ENCODE measurements at places on chromosomes 12 and 14.

DNA sequence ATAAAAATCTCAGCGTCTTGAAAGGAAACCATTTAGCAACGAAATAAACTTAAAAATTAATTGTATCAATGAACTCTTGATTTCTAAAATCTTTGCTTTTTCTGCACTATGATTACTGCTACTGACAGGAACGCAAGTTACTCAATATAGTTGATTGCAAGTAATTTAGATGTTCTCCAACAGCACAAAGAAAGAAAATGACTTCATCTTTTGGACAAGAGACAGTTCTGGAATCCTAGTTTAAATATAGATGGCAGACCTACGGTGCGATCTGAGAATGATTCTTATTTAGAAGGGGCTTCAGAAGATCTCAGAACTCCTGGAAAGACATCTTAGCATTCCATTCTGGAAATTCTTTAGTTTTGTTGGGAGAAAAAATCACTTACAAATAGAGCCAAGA is 1.4 kb upstream of the SUDS3 start:
- no peak for DNase-seq

- DNase-seq = no peak
Observed at GRCh38 chr14:82180139-82180538, 646.5 kb upstream of the SEL1L start.

GRCh38 chr14:93914278-93914677 is 12.9 kb upstream of the FAM181A start:
- no peak for DNase-seq

- no peak for DNase-seq
Observed at GRCh38 chr12:59620326-59620725, 24.5 kb downstream of the SLC16A7 start.

GRCh38 chr14:100710826-100711462 is 15.7 kb upstream of the DLK1 start:
- no peak for DNase-seq

DNA sequence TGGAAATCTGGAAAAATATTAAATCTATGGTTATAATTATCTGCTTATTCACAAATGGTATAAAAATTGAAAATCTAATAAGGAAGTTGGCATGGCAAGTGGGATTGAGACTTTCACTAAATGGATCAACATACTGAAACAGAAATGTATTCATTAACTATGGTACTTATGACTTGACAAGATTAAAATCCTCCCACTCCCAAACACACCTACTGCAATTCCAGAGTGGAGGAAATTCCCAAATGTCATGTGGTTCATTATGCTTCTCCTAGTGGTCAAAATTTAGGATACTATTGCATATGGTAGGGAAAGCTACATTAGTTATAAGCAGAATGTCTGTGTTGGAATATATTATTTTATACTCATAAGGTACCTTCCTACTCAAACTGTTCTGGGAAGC is 265.3 kb upstream of the PRICKLE1 start:
- no peak for DNase-seq

- DNase-seq = no peak
Observed at GRCh38 chr12:112615196-112615595, 176.4 kb upstream of the RPH3A start.

DNA sequence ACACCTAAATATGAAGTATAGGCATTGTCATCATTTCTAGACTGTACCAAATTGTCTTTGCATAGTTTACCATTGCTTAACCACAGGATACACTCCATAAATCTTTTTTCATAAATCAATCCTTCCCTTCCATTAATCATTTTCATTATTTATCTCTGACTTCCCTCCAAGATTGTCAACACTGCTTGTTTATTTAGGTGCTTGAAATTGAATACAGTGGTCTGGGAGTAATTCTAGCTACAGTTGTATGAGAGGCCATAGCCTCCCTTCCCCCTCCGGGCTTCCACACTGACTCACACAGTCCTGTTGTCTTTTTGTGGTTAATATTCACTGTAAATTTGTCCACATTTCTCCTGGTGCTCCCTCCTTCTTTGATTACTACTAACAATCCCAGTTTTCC is 114.2 kb upstream of the ARID2 start:
- no peak for DNase-seq

DNA sequence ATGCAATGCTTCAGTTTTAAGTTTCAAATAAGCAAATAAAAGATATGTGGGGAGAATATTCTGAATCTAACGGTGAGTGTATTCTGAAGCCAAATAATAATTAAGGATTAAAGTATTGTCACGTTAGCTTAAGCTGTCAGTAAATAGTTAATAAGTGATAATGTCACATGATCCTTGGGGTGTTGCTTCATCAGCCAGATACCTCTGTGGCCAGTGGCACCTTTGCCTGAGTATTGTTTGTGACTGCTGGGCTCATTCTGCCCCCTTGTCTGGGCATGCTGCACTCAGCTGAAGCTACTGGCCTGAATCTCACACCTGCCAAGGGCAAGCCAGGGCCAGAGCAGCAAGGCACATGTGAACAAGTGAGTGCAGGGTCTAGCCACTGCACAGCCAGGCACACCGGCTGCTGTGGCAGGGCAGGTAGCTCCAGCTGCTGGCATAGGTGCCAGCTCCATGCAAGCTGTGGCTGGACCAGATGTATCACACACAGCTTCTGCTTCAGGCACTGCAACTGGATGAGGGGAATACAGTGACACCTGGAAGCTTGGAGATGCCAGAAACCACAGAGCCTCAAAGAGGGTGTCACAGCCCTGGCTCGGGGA is 739.7 kb downstream of the SLC6A15 start:
- DNase-seq = no peak

- no peak for DNase-seq
Observed at GRCh38 chr14:104929268-104930230, 4.9 kb downstream of the PLD4 start.

- DNase-seq = no peak
Observed at GRCh38 chr12:113064395-113065125, 8.0 kb downstream of the DTX1 start.

DNA sequence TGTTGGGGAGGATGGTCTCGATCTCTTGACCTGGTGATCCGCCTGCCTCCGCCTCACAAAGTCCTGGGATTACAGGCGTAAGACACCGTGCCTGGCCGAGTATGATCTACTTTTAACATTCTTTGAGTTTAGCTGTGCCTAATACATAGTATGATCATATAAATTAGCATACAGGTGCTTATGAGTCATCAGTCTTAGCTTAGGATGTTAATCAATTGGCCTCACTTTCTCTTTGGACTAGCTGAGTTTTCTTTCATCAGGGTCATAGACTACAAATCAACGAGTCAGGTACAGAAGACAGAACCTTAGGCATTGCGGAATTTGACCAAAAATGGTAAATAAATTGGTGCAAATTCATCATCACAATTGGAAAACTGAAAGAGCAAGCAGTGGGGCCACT is 2.2 kb downstream of the SLC25A21 start:
- DNase-seq = no peak

DNA sequence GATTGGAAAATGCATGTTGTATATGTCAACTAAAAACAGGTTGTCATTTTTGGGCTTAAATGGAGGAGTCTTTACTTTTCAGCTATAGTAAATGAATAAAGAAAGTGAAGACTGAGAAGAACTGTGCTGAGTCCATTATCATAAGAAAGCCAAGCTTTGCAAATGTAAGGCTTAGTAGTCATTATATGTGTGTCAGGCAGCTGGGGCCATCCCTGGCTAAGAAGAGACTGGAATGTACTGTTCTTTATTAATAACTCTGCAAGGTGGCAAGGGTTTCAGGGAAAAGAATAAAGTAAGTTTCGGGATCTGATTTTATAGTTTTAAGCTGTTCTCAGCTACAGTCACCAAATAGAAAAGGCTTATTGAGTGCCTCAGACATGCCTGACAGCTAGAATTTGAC is 48.7 kb downstream of the SRGAP1 start:
- no peak for DNase-seq

GRCh38 chr12:10088955-10089900 is 9.6 kb downstream of the CLEC1A start:
- DNase-seq = no peak

DNA sequence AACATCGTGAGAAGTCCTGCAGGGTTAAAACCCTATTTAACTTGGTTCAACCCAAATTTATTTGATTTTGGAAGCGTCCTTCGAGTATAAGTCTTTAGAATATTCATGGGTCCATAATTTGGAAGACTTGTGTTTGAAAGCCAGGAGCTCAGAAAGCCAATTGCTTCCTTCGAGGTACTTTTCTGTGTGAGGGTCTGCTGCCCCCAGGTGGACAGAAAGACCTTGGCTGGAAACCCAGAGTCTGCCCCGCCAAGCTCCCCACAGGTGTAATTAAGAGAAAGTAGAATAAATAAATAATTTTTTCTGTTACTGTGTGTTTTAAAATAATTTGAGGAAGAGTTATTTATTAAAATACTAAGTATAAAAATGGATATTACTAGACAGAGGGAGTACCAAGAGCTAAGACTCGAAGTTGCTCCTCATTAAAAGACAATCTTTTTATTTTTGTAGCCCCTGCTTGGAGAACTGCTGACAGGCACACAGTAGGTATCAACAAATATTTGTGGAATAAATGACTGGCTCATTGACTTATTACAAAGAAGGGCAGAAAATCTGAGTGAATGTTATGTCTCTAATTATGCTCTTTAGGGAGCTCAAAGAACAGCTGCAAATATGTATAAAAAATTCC is 105.8 kb downstream of the PAH start:
- no peak for DNase-seq

DNA sequence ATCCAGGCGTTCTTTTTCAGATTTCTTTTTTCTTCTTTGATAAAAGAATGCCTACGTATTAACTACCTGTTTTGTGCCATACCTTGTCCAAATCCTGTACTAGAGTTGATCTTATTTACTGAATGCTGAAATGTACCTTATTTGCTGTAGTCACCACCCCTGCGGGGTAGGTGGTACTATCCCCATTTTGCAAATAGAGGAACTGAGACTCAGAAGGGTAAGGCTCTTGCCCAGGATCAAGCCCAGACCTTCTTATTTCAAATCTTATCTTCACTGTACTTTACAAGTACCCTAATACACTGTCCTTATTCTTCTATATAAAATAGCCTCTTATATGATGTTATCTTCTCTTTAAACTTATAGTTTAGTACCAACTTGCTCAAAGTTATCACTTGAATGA is 206.5 kb downstream of the SLC41A2 start:
- no peak for DNase-seq

DNA sequence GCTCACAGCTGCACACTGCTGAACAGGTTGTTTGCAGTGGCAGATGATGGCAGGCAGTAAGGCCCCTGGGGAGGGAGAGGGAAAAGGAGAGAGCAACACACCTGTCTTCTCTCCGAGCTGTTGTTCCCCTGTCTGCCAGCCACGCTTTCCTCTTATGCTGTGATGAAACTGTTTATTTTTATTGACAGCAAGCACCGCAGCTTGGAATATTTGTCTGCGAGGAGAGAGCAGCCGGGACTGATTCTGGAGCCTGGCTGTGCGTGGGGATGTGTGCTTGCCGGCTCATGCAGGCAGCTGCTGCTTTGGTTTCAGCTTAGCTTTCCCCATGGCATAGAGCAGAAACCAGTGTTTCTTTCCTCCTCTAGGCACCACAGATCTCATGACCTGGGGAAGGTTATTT is 58.7 kb upstream of the KCNA5 start:
- DNase-seq = no peak

GRCh38 chr12:76288218-76288617 is 60.0 kb downstream of the BBS10 start:
- no peak for DNase-seq

DNA sequence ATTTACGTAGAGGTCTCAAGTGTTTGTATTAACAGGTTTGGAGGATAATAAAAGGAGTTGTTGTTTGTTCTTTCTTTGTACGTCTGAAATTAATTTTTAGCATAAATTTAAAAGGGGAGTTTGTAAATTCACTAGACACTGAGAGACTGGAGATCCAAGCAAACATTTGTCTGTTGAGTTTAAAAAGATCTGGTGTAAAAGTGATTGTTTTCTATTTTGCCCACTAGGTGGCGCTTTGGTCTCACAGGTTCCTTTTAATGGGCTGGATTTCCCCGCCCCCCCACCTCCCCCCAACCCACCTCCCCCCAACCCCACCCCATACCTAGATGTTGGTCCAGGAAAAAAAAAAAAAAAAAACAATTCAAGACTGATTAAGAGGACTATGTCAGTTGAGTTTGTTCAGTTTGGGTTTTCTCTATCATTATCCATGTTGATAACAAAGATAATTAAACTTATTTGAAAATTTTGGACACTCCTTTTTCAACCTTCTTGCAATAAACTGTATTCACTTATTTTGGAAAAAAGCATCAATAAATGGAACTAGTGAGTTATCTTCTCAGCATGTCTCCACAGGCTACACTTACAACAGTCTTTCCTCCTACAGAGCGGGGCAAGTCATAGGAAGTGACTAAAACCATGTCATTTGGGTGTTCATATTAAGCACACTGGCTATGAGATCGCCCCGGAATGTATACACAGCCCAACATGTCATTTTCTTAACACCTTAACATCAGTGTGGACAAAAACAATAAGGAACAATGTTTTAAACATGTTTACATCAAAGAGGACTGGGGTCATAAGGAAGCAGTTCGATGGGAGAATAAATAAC is 841.1 kb downstream of the NRXN3 start:
- DNase-seq = no peak

GRCh38 chr12:23495472-23495871 is 454.0 kb downstream of the SOX5 start:
- no peak for DNase-seq

Data from stimulated activated CD4-positive, alpha-beta T cell treated with anti-CD3 and anti-CD28 coated beads, Interleukin-2, amount 100 ng/mL, for 4 hours (primary cell).